ENCODE measurements at places on chromosomes 2 and 18.

- DNase-seq: no peak
These were observed 247.5 kb downstream of the NBAS start for GRCh38 chr2:15313657-15314056.

DNA sequence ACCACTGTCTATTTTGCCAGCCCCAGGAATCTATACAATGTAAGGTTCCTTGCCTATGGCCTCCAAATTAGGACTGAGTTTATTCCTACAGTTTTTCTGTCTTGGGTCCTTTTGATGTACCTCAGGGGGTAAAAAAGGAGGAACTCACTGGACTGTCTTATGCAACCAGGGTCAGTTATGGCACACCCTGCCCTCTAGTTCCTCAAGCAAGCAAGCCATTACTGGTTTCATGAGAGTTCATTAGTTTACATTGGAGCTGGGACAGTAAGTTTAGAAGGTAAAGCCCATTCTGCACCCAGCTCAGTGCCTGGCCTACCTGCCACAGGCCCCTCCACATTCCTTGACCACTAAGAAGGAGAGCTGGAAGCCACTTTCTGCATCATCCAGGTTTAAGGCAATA lies 68.7 kb upstream of the WIPF1 start:
- no peak for DNase-seq

DNA sequence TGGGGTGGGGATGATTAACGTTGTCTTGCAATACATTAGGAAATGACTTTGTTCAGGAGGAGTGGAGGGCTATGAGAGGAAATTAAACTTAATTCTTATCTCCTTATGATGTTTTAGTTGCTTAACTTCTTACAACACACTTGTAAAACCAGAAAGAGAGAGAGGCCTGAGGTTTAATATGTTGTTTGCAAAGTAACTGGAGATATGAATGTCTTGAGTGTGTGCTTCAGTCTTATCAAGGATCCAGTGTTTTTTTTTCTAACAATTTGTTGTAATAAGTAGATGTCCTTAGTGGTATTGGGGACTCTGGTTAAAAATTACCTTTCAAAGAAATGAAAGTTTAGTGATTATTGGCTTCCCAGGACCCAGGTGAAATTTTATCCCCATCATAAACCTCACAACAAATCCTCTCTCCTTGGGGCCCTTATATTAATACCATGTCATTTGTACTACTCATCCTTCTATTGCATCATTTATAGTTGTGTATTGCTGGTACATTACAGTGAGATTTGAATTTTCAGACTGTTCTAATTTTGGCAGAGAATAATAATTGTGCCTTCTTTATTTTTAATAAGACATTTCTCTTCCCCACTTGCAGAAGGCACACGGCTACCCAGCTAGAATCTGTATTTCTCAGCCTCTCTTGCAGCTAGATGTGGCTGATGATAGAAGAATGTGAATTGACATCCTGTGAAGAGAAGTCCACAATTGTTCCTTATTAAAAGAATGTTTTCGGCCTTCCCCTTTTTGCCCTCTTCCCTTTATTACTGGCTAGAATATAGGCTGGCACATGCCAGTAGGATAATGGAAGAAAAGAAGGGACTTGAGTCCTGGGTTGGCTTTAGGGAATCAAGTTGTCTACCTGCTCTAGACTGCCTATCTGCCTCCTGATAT lies 91.9 kb upstream of the CXCR4 start:
- DNase-seq: no peak

- no peak for DNase-seq
These were observed 84.1 kb upstream of the LPIN2 start for GRCh38 chr18:3097082-3097481.

GRCh38 chr2:128196471-128196931 lies 105.5 kb downstream of the UGGT1 start:
- DNase-seq: no peak

- no peak for DNase-seq
These were observed 156.4 kb downstream of the NRXN1 start for GRCh38 chr2:50875561-50875960.

DNA sequence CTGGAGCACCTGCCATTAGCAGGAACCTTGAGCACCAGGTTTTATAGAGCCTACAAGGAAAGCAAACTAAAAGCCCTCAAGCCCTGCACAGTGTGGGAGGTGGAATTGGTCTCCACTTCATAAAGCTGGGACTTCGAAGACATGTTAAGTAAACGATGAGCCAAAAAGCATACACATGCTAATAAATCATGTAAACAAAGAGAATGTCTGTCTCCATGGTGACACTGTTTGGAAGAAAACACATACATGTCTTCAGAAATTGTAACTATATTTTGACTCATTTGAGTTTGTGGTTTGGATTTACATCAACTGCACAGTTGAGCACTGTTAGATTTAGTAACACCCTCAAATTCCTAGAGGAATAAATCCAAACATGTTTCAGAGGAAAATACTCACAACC lies 978.5 kb upstream of the LRRTM1 start:
- DNase-seq: no peak

- DNase-seq: no peak
These were observed 25.9 kb downstream of the GCG start for GRCh38 chr2:162126111-162126519.

- DNase-seq: no peak
These were observed 19.4 kb upstream of the MPPE1 start for GRCh38 chr18:11927497-11927896.

DNA sequence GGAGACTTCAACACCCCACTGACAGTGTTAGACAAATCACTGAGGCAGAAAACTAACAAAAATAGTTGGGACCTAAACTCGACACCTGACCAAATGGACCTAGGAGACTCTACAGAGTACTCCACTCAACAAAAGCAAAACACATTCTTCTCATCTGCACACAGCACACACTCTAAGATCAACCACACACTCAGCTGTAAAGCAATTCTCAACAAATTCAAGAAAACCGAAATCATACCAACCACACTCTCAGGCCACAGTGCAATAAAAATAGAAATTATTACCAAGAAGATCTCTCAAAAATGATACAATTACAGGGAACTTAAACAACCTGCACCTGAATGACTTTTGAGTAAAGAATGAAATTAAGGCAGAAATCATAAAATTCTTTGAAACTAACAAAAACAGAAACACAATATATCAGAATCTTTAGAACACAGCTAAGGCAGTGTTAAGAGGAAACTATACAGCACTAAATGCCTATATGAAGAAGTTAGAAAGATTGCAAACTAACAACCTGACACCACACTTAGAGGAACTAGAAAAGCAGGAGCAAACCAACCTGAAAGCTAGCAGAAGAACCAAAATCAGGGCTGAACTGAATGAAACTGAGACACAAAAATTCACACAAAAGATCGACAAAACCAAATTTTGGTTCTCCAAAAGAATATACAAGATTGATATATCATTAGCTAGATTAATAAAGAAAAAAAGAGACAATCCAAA lies 46.3 kb downstream of the RTTN start:
- no peak for DNase-seq
